ENCODE measurements at places on chromosomes 5 and 9. TPM values are rescaled to one million over a fixed set of nuclear protein-coding genes. Genes with fewer than 3 reads are reported as not detected.

HSD17B3 gene
- total RNA-seq, result 0.37 TPM

PDGFRB gene
- total RNA-seq, result 5.4 TPM

VDAC1 gene
- total RNA-seq, result 405 TPM

- DNase-seq, result no peak
Measured at GRCh38 chr5:10153808-10154537, 95.7 kb downstream of the ATPSCKMT start.

- no peak for DNase-seq
Measured at GRCh38 chr9:136085815-136086212, 9.3 kb downstream of the NACC2 start.

RANBP17 gene
- total RNA-seq, result 8.4 TPM

Data from HT1080 (cell line).